Stimulated activated memory B cell treated with anti-CD40 and anti-IgM and Interleukin-4, amounts not matched to agents 10 μg/mL and 1 μg/mL and 100 μg/mL, for 72 hours (primary cell): ENCODE measurements at places on chromosomes 11 and 22.

DNA sequence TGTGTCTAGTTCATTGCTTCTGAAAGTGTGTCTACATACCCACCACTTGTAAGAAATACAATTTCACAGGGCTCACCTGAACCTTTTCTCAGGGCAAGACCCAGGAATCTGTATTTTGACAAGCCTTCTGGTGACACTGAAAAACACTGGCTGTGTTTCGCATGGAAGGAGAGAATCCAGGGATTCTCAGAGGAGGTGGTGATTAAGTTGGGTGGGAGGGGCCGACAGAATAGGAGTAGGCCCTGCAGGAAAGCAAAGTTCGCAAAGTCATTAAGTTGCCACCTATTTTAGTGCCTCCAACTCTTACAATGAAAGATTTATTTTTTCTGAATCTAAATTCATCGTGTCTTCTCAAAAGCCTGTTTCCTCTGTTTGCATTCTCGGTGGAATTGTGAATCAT is 186.8 kb downstream of the FAT3 start:
- ATAC-seq, result no peak

DNA sequence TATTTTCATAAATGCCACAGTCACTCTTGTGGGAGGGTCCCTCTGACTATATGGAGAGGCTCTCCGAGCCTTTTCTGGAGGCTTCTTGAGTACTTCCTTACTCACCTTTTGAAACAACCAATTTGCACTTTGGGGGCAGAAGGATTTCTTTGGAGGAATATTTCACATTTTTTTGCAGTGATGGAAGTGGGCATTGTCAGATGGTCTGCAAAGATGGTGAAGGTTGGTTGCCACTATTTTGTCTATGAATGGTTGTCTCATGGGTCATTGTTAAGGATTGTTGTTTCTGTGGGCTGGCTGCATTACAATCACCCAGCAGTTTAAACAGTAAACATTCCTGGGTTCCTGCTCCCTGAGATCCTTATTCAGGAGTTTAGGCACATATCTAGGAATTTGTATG is 388.2 kb downstream of the TMEM135 start:
- no peak for ATAC-seq

DNA sequence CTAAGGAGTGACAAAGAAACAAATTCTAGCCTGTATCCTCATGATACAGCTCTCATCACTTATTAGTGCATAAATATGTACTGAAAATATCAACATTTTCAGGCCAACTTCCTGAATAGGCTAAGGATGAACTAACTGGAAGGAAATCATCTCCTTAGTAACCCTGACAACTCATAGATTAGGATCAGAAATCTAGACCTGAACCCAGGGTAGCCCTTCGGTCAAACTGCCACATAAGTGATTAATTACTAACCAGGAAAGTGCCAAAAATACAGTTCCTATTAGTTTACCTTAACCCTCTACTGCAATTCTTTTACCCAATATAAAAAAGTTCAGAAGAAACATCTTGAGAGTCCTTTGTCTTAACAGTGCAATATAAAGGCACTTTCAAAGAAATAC is 40.0 kb downstream of the AMBRA1 start:
- ATAC-seq, result no peak

DNA sequence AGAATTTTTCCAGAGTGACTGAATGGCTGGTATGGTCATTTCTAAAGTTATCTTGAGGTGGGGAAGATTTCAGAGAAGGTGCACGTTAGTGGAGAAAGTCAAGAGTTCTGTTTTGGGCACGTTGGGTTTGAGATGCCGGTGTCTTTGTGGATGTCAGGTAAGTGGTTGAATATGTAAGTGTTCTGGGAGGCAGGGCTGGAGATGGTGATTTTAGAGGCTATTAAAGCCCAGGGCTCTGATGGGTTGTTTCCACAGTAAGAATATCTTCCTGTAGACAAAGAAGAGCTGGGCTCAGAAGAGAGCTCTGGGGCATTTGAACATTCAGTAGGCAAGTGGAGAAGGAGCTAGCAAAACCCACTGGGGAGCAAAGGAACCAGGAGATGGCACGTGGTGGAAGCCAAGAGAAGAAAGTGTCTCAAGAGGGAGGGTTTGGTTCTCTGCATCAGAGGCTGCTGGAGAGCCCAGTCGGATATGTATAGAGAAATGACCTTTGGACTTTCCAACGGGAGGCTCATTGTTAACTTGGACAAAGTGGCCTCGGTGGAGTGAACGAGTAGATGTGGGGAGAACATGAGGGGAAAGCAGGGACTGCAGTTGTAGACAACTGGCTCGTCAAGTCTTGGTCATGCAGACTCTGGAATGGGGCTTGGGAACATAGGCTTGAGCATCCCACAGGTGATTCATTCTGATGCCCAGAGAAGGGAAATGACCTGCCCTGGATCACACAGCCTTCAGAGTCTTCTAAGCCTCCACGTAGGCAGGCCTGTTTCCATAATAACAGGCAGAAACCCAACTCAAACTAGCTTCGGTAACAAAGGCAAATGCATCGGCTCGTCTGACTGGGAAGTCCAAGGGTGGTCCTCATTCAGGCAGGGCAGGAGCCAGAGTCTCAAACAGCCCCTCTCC is 98.4 kb upstream of the PARVA start:
- ATAC-seq, result no peak

GRCh38 chr11:120141113-120141767 is 3.3 kb upstream of the TRIM29 start:
- ATAC-seq, result no peak

DNA sequence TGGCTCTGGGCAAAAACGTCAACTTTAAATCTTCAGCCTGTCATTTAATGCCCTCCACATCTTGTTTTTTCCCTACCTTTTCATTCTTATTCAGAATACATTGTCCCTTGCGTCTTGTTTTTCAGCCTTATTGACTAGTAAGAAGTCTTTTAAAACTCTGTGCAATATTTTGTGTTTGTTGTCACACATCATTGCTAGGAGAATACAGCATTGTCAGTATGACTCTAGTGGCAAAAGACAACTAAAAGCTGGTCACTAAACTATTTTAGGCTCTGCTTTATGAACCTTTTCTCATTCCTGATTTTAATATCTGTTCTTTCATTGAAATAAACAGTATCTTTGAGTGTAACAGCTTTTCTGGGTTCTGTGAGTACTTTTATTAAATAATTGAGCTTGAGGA is 447.8 kb upstream of the CCDC179 start:
- ATAC-seq, result no peak
